Stromal cell of bone marrow (primary cell): ENCODE measurements at places on chromosomes 13 and 19.

DNA sequence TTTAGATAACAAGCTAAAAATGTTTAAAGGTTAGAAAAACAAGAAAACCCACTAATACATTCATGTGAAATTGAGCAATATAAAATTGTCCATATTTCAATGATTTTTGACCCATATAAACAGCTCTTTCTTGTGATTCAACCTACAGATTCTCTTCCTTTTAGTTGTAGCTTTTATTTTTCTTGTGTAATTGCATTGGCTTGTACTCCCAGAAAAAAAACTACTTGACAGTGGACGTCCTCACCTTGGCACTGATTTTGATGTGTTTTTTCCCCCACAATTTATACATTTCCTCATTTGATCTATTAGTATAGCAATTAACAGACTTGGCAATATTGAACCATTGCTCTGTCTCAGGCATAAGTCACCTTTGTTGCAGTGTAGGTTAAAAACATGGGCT lies 4.7 kb downstream of the CCDC194 start:
- DNase-seq: no peak

GRCh38 chr19:31257426-31258130 lies 91.7 kb downstream of the TSHZ3 start:
- no peak for DNase-seq

- DNase-seq: peak; percentile 16
Measured at GRCh38 chr13:100176801-100177400, 88.0 kb downstream of the PCCA start.

DNA sequence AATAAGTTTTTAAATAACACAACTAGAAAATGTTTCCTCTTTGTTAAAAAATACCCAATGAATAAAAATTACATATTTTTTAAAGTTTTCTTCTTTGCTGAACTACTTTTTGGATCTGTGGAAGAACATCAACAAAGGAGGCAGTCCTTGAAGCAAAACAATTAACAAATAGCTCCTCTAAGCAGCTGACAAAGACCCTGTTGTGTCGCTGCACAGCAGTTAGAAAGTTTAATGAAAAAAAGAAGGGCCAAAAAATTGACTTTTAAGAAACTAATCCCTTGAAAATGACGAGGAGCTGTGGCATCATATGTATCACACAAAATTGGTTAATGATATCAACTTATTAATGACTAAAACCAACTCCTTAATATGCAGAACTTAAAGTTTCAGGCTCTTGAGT lies 72.1 kb downstream of the SLITRK1 start:
- DNase-seq: no peak

DNA sequence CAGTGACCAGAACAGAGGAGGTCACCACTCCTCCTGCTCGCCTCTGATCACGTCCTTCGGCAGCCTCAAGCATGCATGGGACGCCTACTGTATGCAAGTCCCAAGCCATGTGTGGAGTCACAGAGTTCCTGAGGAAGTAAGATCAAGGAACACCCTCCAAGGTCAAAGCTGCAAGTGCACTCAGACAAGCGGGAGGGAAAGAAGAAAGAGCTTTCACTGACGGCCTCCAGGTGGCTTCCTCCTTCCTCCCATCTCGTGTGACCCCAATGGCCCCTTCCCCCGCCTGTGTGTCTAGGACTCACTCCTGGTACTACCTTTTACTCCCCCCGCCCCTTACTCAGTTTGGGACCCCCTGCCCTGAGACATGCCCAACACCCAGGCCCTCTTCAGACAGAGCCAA lies 6.1 kb downstream of the HAUS8 start:
- no peak for DNase-seq

DNA sequence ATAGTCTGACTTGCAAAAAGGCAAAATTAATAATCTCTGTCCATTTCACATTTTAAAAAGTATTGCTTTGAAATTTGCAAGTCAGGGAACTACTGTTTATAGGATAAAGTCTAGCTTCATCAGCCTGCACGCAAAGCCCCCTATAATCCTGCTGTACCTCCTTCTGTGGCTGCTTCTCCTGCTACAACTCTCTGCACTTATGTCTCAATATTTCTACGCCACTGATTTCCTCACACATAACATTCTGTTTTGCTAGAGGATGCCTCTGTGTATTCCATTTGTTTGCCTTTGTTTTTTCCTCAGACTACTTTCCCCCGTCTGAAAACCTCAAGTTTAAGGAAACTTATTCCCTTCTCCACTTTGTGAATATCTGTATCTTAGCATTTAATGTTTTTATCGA lies 389.9 kb downstream of the RFC3 start:
- no peak for DNase-seq

DNA sequence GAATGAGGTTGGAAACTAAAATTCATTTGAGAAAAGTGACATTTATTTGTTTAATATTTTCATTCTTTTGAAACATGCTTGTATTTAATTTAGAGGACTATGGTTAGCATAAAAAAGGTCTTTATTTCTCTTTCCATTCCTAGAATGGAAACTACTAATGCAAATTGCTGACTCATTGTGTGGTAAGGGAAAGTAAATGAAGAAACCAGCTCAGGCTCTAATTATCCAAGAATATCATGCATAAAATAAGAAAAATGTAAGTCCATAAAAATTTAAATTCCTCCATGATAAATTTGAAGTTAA lies 777.0 kb upstream of the SLITRK1 start:
- no peak for DNase-seq

DNA sequence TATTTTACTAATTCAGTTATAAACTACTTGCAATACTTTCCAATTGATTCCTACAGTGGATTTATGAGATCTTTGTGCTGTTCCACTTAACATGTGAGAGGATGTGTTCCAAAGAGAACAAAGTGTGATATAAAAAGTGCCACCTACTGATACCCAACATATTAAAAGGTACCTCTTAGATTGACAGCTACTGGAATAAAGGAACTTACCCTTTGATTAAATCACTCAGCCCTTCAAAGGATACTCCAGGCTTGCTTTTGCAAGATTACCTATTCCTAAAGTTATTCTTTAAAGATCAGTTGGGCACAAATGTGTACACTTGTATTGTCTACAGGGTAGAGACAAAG lies 65.9 kb downstream of the DCT start:
- DNase-seq: no peak

- DNase-seq: no peak
Measured at GRCh38 chr13:77416666-77417212, 89.8 kb upstream of the MYCBP2 start.

GRCh38 chr13:110108348-110109139 lies 198.4 kb downstream of the COL4A1 start:
- peak; percentile 75 for DNase-seq

DNA sequence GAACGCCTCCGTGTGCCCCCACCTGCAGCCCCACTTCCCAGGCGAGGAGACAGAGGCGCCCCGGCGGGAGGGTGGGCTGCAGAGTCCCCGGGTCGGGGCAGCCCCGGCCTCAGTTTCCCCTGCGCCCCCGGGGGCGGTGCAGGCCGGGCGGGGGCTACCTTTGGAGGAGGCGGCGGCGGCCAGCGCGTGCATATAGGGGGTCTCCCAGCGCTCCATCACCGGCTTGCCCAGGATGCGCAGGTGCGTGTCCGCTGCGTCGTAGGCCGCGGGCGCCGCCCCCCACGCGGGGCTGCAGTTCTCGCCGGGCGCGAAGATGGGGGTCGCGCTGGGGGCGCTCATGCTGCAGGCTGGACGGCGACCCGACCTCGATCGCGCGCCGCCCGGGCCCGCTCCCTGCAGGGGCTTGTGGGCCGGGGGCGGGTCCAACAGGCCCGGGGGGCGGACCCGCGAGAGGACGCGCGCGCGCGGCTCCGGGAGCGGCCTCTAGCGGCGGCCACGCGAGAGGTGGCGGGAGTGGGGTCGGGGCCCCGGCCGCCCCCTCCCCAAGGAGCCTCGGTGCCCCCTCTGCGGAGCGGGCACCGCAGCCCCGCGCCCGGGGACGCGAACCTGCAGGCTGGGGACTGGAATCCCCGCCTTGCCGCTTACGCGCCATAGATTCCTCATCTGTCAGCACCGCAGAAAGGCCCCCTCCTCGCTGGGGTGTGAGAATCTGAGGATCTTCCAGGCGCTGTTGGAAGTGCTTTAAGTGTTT lies at the start of gene GAMT:
Gene GAMT (minus strand): TSS at position 405 of the 751 bp plus-strand sequence. CDS start 66 bp downstream, at position 339.
- no peak for DNase-seq

GRCh38 chr13:49450105-49450819 lies 6.2 kb downstream of the SETDB2 start:
- no peak for DNase-seq

DNA sequence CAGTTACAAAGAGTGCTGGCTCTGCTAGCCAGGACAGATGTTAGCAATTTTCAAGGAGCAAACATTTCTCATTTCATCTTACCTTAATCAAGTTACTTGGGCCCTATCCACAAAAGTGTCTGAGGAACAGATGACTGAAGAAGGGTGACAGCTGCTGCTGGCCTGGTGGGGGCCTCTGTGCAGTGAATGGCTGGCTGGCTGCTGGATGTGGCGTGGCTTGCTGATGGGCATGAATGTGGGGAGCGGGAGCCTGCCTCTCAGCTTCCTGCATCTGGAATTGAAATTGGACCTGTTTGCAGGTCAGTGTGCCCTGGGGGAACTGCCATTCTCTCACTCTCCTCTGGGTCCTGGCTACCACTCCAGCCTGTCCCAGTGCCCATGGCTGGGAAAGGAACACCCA lies 94.7 kb downstream of the RGCC start:
- no peak for DNase-seq

DNA sequence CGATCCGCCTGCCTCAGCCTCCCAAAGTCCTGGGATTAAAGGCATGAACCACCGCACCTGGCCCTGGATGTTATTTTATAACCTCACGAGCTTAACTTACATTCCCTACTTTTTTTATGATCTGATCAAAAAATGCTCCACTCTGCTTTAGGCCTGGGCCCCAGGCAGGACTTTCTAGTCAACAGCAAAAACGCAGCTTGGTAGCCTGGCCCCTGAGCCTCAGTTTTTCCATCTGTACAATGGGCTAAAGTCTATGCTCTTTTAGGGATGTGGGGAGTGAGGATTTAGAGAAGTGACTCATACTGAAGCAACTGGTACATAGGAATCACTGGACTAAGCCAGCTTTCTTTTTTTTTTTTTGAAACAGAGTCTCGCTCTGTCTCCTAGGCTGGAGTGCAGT lies 11.9 kb upstream of the PIK3R2 start:
- no peak for DNase-seq

GRCh38 chr19:44557933-44558332 lies 28.5 kb upstream of the CEACAM20 start:
- no peak for DNase-seq

- DNase-seq: no peak
Measured at GRCh38 chr13:90839061-90839460, 508.4 kb upstream of the MIR17HG start.

DNA sequence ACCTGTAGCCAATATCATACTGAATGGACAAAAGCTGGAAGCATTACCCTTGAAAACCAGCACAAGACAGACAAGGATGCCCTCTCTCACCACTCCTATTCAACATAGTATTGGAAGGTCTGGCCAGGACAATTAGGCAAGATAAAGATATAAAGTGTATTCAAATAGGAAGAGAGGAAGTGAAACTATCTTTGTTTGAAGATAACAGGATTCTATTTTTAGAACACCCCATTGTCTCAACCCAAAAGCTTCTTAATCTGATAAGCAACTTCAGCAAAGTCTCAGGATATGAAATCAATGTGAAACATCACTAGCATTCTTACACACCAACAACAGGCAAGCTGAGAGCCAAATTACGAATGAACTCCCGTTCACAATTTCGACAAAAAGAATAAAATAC lies 17.8 kb upstream of the CCNA1 start:
- no peak for DNase-seq

GRCh38 chr19:15210323-15210781 lies 9.6 kb upstream of the NOTCH3 start:
- peak; percentile 82 for DNase-seq

GRCh38 chr13:80586356-80586755 lies 245.4 kb upstream of the SPRY2 start:
- no peak for DNase-seq

DNA sequence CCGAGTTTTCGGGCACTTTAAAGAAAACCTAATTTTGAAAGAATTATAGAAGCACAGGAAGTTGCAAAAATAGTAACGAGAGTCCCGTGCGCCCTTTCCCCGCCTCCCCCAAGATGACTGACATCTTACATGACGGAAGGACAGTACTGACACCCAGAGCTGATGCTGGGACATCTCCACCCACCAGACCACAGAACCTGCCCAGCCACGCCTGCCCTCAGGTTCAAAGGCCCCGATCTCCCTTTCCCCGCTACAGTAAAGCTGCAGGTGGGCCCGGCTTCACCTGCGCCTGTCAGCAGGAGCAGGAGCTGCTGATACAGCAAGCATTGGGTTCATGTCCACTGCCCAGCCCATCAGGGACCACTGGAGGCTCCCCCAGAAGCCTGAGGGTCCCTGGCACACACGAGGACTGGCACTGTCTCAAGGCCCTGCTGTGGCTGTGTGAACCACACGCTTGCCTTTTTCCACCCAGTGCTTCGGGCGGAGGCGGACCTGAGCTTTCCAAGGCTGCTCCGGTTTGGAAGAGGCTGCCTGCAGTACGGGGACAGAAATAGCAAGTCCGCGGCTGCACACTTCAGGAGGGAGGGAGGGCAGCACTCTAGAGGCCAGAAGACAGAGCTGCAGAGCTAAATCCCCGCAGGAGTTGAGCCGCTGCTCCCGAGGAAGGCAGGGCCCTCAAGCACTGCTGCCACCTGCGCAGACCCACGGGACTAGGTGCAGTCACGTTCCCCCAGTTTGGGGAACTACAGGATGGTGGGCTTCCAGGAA lies 8.7 kb downstream of the MAP2K2 start:
- no peak for DNase-seq

DNA sequence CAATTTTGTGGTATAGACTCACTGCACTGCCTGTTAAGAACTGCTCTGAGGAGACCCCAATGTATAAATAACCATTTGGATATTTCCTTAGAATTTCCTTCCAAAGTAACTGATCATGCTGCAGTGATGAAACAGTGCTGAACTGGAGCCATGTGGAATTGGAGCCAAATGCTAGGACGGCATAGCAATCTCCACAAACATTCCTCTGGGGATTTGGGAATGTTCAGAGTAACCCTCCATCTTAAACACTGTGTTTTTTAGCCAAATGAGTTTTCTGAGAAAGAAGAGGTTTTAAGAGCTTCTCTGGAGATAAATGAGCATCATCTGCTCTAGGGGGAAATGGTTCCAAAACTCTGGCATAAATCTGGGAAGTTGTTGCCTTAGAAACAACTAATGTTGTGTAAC lies 98.2 kb downstream of the OLFM4 start:
- peak; percentile 28 for DNase-seq

DNA sequence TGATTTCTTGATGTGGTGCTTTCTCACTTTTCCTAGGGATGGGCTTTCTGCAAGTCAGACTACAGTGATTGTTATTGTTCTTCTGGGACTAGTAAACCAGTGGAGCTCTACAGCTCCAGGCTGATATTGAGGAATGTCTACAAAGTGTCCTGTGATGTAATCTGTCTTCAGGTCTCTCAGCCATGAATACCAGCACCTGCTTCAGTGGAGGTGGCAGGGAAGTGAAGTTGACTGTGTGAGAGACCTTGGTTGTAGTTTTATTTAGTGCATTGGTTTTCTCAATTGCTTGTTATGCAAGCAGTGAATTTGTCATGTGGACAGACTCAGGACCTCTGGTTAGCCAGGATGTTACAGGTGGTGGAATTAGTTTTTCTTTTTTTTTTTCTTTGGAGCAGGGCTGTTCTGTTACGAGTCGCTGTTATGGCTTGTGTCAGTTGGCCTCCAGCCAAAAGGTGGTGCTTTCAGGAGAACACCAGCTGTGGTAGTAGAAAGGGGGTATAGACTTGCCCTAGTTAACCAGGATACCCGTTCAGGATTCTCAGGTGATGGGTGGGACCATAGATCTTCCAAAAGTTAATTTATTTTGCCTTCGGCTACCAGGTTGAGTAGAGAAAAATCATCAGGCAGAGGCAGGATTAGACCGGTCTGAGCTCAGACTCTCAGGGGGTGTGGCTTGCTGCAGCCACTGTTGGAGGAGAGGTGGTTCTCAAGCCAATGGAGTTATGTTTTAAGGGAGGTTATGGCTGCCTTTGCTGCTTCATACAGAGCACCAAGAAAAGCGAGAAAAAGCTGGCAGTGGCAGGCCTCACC lies 11.9 kb upstream of the ZNF675 start:
- no peak for DNase-seq
